ENCODE measurements at places on chromosomes 16 and 17.

GRCh38 chr17:7137171-7137943, 22.7 kb upstream of the ASGR2 start:
- DNase-seq, result no peak

GRCh38 chr17:77054936-77055335, 85.8 kb upstream of the SEC14L1 start:
- DNase-seq, result no peak

- no peak for DNase-seq
Measured at GRCh38 chr16:24525970-24526559, 13.3 kb upstream of the RBBP6 start.

DNA sequence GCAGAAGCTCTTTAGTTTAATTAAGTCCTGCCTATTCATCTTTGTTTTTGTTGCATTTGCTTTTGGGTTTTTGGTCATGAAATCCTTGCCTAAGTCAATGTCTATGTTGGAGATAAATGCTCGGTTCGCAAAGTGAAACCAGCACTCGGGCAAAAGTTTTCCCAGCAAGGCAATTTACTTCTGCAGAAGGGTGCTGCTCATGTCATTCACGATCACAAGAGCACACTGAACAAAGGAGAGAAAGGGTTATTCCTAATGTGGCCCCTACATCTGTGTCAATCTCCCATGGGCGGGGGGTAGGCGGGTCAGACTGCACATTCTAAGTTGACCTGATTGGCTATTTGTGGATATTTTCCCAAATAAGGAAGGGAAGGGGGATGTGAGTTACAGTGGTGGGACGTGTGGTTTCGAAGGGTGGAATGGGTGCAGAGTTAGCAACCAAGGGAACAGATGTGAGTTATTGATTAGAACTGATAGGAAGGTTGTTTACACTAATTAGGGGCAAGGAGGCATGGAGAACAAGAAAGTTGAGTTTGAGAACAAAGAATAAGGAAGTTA, 23.0 kb downstream of the ATF7IP2 start:
- no peak for DNase-seq

DNA sequence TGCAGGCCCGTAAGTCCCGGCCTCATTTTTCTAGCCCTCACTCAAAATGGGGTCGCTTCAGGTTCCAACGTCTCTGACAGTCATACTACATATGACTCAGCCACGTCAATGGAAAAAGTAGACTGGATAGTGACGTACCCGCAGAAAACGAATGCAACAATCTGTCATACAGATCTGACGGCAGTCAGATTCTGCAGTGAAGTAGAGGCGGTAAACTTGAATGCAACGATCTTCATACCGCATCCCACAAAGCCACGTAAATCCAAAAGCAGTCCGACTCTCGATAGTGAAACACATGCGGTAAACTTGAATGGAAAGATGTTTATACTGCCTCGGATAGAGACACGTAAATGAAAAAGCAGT, 38.4 kb upstream of the ARL4D start:
- peak; percentile 55 for DNase-seq
